Gastrocnemius medialis (tissue), 4 donors: ENCODE measurements at places on chromosomes 1 and 21. TPM values are rescaled to one million over a fixed set of nuclear protein-coding genes. Genes with fewer than 3 reads are reported as not detected.
A peak's percentile ranks its signal among the peaks of the same experiment; 100 is the strongest.

- DNase-seq = no peak
Observed at GRCh38 chr1:15249081-15249480, 2.1 kb downstream of the FHAD1 start.

DNA sequence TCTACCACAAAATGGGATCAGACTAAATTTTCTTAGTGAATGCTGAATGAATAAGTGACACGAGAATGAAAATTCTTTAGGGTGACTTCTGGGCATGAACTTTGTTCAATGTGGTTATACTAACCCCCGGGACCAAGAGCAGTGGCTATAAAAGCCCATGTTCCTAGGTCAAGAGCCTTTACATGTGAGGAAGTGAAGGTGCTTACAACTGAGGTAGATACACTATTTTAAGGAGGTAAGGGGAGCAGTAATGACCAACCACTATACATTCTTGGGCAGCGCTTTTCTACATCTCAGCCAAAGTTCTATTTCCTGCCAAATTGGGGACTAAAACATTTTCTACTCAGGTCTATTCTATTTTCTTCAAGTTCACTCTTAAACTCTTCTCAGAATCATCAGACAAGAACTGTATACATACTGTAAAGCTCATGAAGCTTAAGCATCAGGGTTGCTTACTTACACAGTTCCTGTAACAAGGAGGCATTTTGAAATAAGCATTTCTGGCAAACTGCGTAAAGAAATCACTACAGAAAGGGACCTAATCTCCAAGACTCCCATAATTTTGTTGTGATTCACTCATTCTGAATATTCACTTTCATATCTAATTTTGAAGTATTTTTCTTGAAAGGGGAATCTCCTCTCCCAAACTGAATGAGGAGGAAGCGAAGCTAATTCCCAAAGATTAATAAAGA is 8.5 kb upstream of the ARHGAP29 start:
- DNase-seq = no peak

- no peak for DNase-seq
Observed at GRCh38 chr1:109799445-109799844, 35.7 kb upstream of the EPS8L3 start.

FAM72A gene
- not detected for total RNA-seq

NEGR1 gene
- total RNA-seq = 4.6 TPM

PDZK1 gene
- 0.44 TPM for total RNA-seq

DNA sequence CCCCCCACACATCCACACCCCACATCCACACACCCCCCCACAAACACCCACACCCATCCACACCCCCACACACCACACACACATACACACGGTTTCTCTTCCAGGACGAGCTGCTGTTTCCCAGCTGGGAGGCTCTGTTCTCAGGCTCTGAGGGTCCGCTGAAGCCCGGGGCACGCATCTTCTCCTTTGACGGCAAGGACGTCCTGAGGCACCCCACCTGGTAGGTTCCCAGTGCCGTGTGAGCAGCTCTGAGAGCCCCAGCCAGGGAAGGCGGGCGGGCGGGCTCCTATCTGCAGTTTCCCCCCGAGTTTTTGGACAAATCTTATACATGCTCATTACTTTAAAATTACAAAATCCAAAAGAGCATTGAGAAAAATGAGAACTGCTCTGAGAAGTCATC is 31.2 kb downstream of the SLC19A1 start:
- no peak for DNase-seq

C1orf141 gene
- not detected for total RNA-seq

GRCh38 chr21:41600556-41600955 is 92.6 kb upstream of the TMPRSS2 start:
- DNase-seq = no peak

DNA sequence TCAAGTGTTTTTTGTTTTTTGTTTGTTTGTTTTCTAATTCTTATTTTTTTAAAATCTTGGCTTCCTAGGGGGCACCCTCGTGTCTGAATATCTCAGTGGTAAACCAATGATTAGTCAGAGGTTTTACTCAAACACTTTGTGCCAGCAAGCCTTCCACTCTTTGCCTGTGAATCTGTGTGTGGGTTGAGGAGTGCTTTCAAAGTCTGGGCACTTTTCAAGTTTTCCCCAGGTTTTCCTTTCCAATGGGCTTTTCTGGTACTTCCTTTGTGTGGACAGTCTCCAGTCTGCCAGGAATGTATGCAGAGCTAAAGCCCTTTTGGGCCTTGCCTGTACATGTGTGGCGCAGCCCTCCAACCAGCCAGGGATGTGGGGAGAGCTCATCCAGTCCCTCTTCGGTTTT is 9.7 kb upstream of the PPIE start:
- DNase-seq = no peak

TIAM1 gene
- 1.2 TPM for total RNA-seq

GRCh38 chr1:226496453-226497015 is 52.0 kb upstream of the STUM start:
- DNase-seq = no peak

DNA sequence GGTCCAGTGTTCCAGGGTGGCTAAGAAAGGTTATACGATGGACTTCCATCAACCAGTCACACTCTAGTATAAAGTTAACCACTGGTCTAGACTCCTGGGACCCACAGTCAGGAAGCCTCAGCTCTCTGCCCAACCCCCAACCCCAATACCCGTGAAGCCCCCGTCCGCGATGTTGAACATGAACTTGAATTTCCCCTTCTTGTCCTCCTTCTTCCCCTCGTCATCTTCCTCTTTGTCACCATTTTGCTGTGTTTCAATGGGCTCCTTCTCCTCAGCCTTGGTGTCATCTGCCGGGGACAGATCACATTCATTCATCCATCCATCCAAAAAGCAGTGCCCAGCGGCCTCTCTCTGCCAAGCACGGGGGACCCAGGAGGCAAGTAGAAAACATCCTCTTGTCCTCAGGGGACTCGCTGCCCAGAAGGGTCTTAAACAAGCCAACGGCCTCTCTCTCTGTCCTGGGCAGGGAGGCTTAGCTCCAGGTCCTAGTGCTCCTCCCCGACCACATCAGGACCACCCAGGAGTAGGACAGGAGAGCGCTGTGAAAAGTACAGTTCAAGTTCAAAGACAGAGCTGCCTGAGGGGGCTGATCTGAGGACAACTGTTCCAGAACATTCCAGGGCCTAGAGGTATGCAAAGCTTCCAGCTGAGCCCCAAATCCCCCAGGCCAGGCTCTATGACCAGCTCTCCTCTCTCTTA is 66.5 kb downstream of the KCNAB2 start:
- DNase-seq = no peak

GRCh38 chr1:113211467-113211866 is 138.5 kb downstream of the LRIG2 start:
- DNase-seq = no peak

DNA sequence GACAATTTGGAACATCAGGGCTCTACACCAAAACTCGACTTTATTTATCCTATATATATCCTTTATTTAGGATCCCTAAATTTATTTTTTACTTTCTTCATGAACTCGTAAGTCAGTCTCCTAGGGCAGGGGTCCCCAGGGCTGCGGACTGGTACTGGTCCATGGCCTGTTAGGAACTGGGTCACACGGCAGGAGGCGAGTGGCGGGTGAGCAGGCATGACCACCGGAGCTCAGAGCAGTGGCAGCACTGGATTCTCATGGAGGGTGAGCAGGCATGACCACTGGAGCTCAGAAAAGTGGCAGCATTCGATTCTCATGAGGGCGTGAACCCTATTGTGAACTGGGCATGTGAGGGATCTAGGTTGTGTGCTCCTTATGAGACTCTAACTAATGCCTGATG is 427.0 kb downstream of the SMYD3 start:
- DNase-seq = no peak

DNA sequence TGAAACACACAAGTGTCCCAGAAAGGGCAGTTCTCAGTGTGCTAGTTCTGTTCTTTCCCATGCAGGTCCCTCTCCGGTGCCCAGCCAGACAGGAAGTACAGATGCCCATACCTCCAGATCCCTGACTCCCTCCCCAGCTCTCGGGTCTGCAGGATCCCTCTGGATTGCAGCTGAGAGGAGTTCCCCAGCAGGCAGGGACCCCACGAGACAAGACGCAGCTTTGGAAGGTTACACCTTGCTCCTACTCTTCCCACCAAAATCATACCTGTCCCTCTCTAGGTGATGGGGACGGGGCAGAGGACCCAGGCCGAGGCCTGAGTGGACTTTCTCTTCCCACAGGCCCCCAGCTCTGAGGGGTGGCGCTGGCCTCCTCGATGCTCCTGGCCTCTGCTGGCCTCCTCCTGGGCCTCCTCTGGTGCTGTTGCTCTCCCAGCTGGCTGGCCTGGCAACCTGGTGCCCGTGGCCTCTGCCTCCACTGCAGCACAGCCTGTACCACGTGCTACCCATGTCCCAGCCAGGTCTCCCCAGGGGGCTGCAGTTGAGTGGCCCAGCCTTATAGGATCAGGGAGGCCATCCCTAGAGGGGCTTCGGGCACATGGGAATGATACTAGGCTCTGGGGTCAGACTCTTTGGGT is 9.4 kb downstream of the LDLRAD2 start:
- no peak for DNase-seq

DNA sequence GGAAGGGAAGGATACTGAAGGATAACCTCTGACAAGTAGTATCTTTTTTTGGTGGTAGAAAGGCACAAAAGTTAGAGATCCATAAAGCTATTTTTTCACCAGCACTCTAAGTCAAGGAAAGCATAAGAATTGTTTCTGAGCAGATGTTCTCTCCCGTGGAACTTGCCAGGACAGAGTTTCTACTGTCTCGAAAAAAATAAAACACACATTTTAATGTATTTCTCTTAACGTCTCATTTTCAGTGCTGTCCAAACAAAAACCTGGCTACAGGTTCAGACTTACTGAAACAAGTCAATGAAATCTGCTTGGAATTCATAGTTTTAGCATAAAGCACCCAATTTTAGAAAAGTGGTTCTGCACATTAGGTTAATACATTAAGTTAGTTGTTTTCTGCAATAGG is 338.3 kb downstream of the LTN1 start:
- DNase-seq = no peak

- no peak for DNase-seq
Observed at GRCh38 chr1:161790587-161791317, 24.6 kb downstream of the ATF6 start.

DNA sequence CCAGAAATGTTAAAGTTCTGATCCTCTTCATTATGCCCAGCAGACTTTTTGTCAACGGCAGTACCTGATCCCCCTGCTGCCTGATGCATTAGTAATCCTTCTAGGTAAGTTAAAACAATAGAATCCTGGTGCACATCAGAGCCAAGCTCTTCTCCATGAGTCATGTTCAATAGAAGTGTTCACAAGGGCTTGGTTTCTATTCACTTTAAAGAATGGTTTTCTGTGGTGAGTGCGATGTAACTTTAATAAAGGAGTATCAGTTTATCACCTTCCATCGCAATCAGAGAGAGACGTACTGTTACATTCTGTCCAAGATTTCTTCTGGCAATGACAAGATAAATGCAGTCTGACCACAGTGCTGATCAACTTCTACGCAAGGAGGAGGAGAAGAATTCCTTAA is 96.8 kb downstream of the NRIP1 start:
- no peak for DNase-seq

GRHL3 gene
- not detected for total RNA-seq

- no peak for DNase-seq
Observed at GRCh38 chr1:43282220-43283195, 2.9 kb downstream of the C1orf210 start.

DNA sequence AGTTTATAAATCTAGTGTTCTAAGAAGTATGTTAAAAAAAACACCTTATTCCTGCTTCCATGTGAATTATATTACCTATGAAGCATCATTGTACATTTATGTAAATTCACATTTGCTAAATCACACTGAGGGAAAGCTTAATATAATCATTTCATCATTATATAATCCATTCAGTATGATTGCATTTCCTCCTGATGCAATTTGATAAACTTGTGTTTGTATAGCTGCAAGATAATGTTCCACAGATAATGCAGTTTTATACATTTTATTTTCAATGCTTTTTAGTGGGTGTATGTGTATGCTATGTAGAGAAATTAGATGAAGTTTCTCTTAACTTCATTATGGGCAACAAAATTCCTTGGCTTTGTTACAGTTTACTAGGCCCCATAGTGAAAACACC is 79.6 kb downstream of the HS2ST1 start:
- no peak for DNase-seq

GRCh38 chr1:61132645-61133334 is 50.4 kb downstream of the NFIA start:
- no peak for DNase-seq

GRCh38 chr1:37133276-37134145 is 99.2 kb upstream of the GRIK3 start:
- no peak for DNase-seq

C1orf226 gene
- total RNA-seq = 0.36 TPM

GRCh38 chr1:5660141-5660935 is 331.9 kb downstream of the NPHP4 start:
- no peak for DNase-seq

CLIC6 gene
- 0.55 TPM for total RNA-seq

PTBP2 gene
- total RNA-seq = 33.0 TPM

- DNase-seq = no peak
Observed at GRCh38 chr21:34513129-34513675, 1.2 kb upstream of the KCNE1 start.

TAL1 gene
- total RNA-seq = 0.59 TPM

- DNase-seq = no peak
Observed at GRCh38 chr1:170672316-170672715, 8.4 kb downstream of the PRRX1 start.

TUT4 gene
- total RNA-seq = 51.7 TPM

- DNase-seq = peak; percentile 72
Observed at GRCh38 chr1:114750780-114751179, 7.0 kb downstream of the CSDE1 start.

DNA sequence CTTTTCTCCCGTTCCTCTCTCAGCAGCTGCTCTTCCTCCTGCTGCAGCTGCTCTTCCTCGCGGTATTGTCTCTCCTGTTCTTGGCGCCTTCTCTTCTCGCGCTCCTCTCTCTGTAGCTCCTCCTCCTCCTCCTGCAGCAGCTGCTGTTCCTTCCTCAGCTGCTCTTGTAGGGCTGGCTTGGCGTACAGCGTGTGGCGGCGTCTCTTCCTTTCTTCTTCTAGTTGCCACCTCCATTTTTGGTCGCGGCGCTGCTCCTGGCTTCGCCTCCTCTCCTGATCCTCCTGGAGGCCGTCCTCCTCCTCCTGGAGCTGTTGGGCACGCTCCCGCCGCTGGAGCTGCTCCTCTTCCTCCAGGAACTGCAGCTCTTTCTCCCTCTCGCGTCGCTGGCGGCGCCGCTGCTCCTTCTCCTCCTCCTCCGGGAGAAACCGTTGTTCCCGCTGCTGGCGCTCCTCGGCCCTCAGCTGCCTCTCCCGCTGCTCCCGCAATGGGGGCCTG is 4.8 kb downstream of the TCHH start:
- no peak for DNase-seq

CCDC24 gene
- 2.9 TPM for total RNA-seq

- DNase-seq = no peak
Observed at GRCh38 chr1:240280560-240281322, 189.1 kb downstream of the FMN2 start.

GRCh38 chr1:70807088-70807664 is 240.4 kb downstream of the PTGER3 start:
- no peak for DNase-seq

SH2D5 gene
- not detected for total RNA-seq

GRCh38 chr1:153678519-153679336 is at the start of gene NPR1:
Gene NPR1, plus strand, starts transcription at chr1:153678688. Its CDS starts 421 bp downstream, at chr1:153679109.
- peak; percentile 34 for DNase-seq

- no peak for DNase-seq
Observed at GRCh38 chr1:184194236-184194635, 142.7 kb downstream of the TSEN15 start.
